ENCODE measurements at places on chromosomes 13 and 19. TPM values are rescaled to one million over a fixed set of nuclear protein-coding genes. Genes with fewer than 3 reads are reported as not detected.

DNA sequence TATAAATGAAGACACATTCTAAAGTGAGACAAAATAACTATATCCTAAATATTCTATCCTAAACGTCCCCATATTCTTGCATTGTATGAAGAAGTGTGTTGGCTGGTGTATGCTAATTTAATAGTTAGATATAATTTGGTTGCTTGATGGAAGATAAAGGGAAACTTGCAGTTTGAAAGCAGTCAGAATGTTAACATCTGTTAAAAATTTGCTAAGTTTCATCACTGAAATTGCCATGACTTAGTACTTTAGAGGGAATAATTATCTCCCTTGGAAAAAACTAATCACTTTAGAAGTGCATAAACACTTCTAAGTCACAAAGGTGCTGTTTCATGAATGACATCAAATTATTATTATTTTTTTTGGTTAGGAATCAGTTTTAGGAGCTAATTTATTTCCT lies 61.6 kb downstream of the ITGBL1 start:
- no peak for DNase-seq

DNA sequence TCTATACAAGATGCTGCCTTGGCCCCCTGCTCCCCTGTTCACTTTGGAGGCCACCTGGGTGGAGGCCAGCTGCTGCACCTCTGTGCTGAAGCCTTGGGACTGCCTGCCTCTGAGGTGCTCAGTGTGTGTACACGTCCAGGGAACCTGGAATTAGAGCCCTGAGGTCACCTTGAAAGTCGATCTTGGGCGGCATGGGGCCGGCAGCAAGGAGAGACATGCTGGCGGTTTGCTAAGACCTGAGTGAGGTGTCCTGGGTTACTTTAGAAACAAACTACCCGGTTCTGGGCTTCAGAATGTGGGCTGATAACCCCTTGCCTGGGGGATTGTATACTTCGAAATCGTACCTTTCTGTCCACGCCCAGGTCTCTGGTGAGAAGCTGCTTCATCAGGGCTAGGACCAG lies 25.5 kb downstream of the TSSK6 start:
- no peak for DNase-seq

Gene ZNF208
- total RNA-seq, result 0.62 TPM

Gene ZNF677
- total RNA-seq, result 5.8 TPM

All from colonic mucosa (tissue), 4 donors.